ENCODE measurements at places on chromosomes 5 and 9.

- DNase-seq, result no peak
Observed at GRCh38 chr9:115759426-115759825, 394.2 kb upstream of the PAPPA start.

DNA sequence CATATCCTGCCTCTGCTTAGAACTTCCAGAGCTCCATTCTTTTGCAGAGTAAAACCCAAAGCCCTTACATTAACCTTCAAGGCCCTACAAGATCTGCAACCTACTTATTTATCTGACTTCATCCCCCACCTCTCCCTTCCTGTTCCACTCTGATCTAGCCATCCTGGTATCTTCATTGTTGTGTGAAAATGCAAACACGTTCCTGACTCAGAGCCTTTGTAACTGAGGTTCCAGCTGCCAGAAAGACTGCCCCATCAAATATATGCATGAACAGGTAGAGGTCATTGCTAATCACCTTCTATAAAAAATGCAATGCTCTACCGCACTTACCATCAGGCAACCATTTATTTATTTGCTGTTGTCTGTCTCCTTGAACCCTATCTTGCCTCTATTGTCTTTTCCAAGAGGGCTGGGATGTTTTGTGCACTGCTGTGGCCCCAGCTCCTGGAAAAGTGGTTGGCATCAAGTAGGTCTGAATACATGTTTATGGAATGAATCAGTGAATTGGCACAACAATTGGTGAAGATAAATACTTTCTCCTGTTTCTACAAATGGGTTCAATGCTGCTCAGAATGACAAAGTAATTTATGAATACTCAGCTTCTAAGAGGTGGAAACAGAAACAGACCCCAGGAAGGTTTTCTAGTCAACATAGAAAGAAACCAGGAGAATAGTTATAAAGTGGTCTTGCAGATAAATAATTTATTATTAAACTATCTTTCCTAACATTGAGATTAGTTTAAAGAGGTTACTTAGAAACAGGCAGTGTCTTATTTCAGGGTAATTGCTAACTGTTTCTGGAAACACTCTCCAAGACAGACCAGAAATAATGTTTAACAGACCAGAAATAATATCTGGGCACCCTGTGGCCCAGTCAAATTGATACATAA lies 230.6 kb upstream of the CD180 start:
- no peak for DNase-seq

- no peak for DNase-seq
Observed at GRCh38 chr5:139903450-139903794, 107.8 kb downstream of the PSD2 start.

GRCh38 chr5:66168226-66168625 lies 24.1 kb downstream of the SREK1 start:
- DNase-seq, result no peak

DNA sequence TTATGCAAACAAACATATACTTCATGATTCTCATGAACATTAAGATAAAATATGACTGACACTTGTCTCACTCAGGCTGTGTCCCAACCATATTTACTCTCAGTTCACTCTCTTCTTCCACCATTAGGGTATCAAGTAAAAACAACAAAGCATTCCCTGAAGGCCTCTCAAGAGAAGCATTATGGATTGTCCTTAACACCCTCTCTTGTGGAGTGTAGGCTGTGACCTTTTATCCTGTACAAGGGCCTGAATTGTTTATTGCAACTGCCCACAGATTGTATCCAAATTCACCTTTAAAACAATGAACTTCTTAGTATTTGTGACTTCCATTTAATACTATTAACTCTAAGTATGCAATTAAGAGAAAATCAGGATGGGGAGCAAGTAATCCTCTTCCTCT lies 78.1 kb downstream of the RICTOR start:
- no peak for DNase-seq

GRCh38 chr5:14181299-14181968 lies 38.3 kb downstream of the TRIO start:
- DNase-seq, result no peak

DNA sequence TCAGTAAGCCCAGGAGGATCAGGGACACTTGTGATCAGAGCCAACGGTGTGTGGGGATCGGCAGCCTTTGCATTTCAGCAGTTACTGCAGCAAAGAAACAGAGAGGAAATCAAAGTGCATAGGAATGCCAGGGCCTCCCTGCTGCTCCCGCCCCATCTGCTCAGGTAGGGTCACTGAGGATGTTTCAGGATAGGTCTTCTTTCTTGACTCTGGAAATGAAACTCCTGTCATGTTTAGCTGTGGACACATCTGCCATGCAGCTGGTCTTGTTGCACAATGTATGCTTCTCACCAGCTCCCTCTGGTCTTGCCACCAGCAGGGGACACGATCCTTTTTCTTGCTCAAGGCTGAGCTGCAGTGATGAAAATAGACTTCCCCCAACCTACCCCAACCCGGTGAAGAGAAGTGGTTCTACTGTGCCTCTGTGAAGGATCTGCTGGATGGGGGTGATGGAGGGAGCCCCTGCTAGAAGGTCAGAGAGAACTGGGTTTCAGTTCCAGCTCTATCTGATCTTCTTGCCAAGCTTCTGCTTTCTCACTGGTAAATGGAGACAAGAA lies 185.2 kb upstream of the KLF4 start:
- peak; percentile 6 for DNase-seq

Measured in caudate nucleus (tissue), 63 donors.